Right kidney (tissue), 9 donors: ENCODE measurements at places on chromosomes 3 and 15.

DNA sequence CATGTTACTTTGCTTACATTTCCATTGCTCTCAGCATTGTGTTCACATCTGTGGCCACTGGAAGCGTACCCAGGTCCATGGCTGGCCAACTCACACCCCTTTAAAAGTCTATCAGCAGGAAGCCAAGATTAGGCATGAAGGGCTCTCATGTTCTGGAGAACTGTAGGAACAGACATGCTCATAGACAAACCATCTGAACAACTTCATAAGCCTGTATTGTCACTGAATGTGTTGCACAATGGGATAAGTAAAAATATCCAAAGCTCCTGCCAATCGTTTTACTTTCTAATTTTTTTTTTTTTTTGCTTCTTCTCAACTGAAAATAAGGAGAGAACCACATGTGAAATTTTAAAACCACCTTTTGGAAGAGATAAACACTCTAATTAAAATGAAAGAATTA is 6.4 kb downstream of the RPLP1 start:
- DNase-seq, result no peak

DNA sequence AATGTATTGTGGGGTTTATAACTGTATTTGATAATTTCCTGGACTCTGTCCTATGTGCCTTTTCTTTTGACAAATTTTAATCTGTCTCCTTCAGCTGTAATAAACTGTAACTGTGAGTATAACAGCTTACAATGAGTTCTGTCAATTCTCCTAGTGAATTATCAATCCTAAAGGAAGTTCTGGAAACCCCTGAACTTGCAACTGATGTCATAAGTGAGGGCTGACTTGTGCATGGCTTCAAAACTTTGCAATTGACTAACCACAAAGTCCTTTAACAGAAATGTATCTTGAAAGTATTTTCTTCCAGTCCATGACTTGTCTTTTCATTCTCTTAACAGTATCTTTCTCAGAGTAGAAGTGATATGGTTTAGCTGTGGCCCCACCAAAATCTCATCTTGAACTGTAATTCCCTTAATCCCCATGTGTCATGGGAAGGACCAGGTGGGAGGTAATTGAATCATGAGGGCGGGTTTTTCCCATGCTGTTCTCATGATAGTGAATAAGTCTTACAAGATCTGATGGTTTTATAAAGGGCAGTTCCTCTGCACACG is 108.3 kb downstream of the TFDP2 start:
- no peak for DNase-seq

- no peak for DNase-seq
Observed at GRCh38 chr3:153257673-153258351, 95.8 kb downstream of the RAP2B start.

- DNase-seq, result no peak
Observed at GRCh38 chr15:94125698-94126097, 105.7 kb upstream of the MCTP2 start.

DNA sequence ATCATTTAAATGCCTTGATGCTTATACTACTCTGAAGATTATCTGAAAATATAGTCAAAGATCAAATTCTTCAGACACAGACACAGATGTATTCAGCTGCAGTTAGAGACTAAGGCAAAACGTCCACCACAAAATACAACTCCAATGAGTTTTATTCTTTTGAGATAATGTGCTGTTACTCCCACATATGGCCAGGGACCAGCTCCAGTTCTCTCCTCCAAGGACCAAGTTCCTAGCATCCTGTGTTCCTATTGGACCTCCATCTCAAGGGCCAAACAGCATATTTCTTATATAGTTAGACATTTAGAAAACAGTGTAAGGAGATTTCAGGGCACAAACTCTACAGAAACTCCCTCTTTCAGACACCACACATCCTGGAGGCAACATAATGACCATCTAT is 27.1 kb downstream of the IP6K1 start:
- DNase-seq, result no peak

GRCh38 chr3:84184937-84185336 is 773.9 kb upstream of the CADM2 start:
- DNase-seq, result no peak

DNA sequence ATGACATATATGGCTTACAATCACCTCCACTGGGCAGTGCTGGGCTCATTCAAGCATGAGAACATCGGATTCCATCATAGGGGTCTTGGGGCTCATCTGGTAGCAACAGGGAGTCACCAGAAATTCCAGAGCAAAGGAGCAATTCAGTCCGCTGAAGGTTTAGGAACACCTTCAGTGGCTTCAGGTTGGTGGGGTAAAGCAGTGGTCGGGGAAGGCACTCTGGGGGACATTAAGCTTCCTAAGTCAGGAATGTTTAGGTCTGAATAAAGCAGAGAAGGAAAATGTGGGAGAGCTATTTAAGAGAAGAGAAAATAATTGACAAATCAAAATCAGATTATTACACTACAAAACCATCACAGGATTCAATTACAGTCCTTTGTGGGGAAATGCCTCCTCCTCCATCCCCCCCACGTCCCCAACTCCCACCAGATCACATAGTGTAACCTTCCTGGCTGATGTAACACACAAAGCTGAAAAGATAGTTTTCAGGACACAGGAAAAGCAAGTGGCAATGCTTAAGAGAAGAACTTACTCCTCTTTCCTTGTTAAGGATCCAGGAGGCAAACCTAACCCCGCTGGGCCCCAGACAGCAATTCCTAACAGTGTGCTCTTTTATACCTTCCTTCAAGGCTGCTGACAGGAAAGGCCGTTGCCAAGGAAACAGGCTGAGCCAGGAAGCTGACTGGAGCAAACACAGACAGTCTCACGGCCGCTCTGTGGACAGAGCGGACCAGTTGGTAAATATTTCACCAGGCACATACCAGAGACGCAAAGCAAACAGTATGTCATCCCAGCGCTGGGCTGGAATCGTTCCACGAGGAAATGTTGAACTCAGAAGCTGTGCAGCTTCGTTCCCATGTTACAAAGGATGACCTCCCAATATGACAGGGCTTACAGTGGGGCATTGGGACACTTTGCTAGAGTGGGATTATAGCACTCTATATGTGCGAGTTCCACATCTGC is 57.5 kb upstream of the LMCD1 start:
- DNase-seq, result peak; percentile 73

- no peak for DNase-seq
Observed at GRCh38 chr15:71139241-71139640, 24.0 kb downstream of the THSD4 start.

DNA sequence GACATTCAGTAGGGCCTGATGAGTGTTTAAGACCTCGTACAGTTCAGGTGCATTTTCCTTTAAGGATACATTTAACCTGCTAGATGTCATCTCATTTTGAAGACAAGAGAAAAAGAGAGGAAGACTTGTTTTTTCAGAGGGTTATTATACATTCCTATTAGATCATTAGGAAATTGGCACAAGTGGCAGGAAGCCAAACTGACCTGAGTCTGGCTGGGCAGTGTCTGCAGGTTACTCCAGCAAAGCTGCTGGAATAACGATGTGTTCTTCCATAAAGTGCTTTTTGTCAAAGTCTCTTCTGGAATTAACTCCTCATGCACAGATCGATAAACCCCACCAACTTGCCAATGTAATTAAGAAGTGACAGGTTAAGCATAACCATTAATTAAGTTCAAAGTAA is 396.4 kb upstream of the TPRG1 start:
- no peak for DNase-seq
